IMR-90 (cell line): ENCODE measurements at places on chromosomes 2 and 18. TPM values are rescaled to one million over a fixed set of nuclear protein-coding genes. Genes with fewer than 3 reads are reported as not detected.

GRCh38 chr18:12313530-12314245 is 5.6 kb downstream of the TUBB6 start:
- DNase-seq, result no peak

DNA sequence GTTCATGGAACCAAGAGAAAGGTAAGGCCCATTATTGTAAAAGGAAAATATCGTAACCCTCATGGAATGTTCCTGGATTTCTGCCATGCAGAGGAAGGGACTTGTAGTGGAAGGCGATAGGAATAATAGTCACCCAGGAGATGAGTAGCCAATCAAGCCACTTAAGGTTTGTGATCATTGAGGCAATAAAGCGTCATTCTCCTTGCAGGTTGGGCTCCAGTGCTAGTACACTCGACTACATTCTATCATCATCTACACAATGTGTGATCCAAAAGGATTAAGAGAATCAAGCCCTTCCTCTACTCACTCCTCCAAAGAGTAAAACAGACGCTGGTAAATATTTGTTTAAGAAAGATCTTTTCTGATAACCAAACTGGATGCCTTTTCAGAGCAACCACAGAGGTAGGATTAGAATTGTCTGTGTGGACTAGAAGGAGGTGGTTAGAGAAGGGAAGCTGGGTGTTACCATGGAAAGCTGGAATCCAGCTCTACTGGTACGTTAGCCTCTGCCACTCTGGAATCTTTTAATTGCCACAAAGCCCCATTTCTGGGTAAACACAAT is 245.7 kb downstream of the IKZF2 start:
- peak; percentile 6 for DNase-seq

DNA sequence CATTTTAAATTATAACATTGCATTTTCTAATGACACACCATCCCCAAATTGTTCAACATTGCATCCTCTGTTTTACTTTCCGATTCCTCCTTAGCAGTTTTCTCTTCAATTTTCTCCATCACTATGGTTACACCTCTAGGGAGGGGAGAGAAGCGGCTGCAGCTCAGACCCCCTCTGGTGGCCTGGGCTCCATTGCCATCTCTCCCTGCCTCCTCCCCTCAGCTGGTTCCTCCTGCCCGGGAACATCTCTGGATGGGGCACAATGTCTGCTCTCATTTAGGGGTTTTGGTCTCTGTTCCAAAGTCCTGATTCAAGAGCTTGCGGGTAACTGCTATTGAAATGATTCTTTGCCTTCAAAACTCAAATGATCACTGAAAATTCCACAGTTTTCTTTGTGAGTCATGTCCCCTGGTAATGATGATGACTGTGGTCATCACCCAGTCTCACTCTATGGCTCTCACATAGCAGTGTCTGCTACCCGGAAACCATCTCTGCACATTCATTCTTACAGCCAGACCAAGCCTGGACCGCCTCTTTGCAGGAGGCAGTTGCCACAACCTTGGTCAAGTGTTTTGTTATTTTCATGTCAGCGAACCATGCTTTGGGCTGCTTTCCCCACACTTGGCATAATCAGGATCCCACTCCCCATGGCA is 263.9 kb downstream of the ALPK2 start:
- peak; percentile 68 for DNase-seq

Gene CELF4
- total RNA-seq, result not detected in 2 replicates

Gene REG3G
- total RNA-seq, result not detected in 2 replicates

Gene CRIM1
- 436 and 490 TPM in 2 replicates for total RNA-seq

Gene EPB41L3
- 70.3 and 90.5 TPM in 2 replicates for total RNA-seq

Gene CTLA4
- not detected in 2 replicates for total RNA-seq

Gene BOK
- 13.3 and 15.8 TPM in 2 replicates for total RNA-seq
